ENCODE measurements at places on chromosomes 7 and 10.

GRCh38 chr10:75705426-75705825, 274.0 kb downstream of the LRMDA start:
- H3K4me3 ChIP-seq = no peak overlapping the region
- no peaks in the 10 kb centered on the region for H3K36me3 ChIP-seq
- no peak for DNase-seq
- H3K4me1 ChIP-seq = no peaks in the 10 kb centered on the region
- no peak overlapping the region for H3K27ac ChIP-seq

- H3K27me3 ChIP-seq = no peaks in the 10 kb centered on the region
- no peak overlapping the region for H3K4me3 ChIP-seq
- H3K27ac ChIP-seq = no peak overlapping the region
- DNase-seq = no peak
Measured at GRCh38 chr7:69996121-69996520, 397.8 kb downstream of the AUTS2 start.

DNA sequence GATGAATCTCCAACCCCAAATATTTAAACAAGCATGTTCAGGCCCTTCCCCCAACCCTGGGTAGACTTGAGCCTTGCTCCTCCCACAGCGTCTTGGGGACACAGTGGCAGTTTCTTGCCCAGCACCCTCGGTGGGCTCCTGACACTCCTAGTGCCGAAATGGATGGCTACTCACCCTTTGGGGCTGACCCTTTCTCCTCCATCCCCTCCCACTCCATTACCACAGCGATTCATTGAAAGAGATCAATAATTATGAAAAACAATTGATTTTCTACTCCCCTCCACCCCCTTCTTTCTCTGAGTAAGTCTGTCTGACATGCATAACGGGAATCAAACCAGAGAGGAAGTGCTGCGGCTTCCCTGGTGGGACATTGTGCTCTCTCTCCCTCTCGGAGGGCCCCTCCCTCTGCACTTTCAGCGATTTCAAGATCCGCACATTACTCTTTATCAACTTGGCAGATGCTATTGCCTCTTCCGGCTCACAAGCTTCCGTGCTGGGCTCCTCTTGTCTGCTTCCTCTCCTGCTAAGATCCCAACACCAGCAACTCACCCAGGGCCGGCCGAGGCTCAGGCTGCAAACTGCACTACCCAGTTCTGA, 79.0 kb upstream of the PLXNA4 start:
- no peak overlapping the region for H3K4me3 ChIP-seq
- peak; percentile 22 for DNase-seq
- no peaks in the 10 kb centered on the region for H3K36me3 ChIP-seq
- H3K4me1 ChIP-seq = no peaks in the 10 kb centered on the region
- H3K27me3 ChIP-seq = no peaks in the 10 kb centered on the region
- peak overlapping the region; percentile 22 for H3K27ac ChIP-seq

GRCh38 chr10:15367296-15368085, 3.6 kb downstream of the FAM171A1 start:
- DNase-seq = no peak
- H3K4me1 ChIP-seq = no peaks in the 10 kb centered on the region
- H3K27ac ChIP-seq = no peak overlapping the region
- H3K4me3 ChIP-seq = no peak overlapping the region
- H3K36me3 ChIP-seq = no peaks in the 10 kb centered on the region
- no peaks in the 10 kb centered on the region for H3K27me3 ChIP-seq

GRCh38 chr10:121063744-121064143, 212.6 kb downstream of the WDR11 start:
- H3K36me3 ChIP-seq = no peaks in the 10 kb centered on the region
- no peak overlapping the region for H3K27ac ChIP-seq
- no peak for DNase-seq
- no peak overlapping the region for H3K4me3 ChIP-seq

GRCh38 chr7:87223666-87224065, 4.1 kb upstream of the TMEM243 start:
- H3K36me3 ChIP-seq = no peaks in the 10 kb centered on the region
- H3K27me3 ChIP-seq = no peaks in the 10 kb centered on the region
- H3K4me1 ChIP-seq = peaks cover 8% of the 10 kb centered on the region
- H3K27ac ChIP-seq = no peak overlapping the region

GRCh38 chr7:108253275-108254044, 123.3 kb upstream of the LAMB4 start:
- H3K4me1 ChIP-seq = peaks cover 16% of the 10 kb centered on the region
- H3K4me3 ChIP-seq = no peak overlapping the region
- H3K36me3 ChIP-seq = no peaks in the 10 kb centered on the region
- peak overlapping the region; percentile 38 for H3K27ac ChIP-seq
- no peaks in the 10 kb centered on the region for H3K27me3 ChIP-seq

DNA sequence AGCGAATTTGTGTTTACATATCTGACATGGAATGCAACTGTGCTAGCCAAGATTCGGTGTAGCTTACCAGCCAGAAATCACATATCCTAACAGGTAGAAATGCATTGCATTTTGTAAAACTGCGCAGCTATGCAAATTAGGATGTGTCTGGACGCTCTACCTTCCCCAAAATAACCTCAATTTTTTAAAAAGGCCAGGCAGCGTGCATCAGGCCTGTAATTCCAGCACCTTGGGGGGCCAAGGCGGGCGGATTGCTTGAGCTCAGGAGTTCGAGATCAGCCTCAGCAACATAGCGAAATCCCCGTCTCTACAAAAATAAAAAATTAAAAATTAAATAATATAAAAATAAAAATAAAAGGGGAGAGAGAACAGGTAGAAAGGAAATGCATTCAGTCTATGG, 305.0 kb downstream of the TYW1 start:
- peak overlapping the region; percentile 78 for H3K27ac ChIP-seq
- H3K36me3 ChIP-seq = no peaks in the 10 kb centered on the region
- H3K4me3 ChIP-seq = peak overlapping the region; percentile 53
- no peak for DNase-seq
